ENCODE measurements at places on chromosomes 16 and 17. TPM values are rescaled to one million over a fixed set of nuclear protein-coding genes. Genes with fewer than 3 reads are reported as not detected.

GRCh38 chr17:72998343-72998742 is 94.1 kb downstream of the SLC39A11 start:
- no peak for DNase-seq

DNA sequence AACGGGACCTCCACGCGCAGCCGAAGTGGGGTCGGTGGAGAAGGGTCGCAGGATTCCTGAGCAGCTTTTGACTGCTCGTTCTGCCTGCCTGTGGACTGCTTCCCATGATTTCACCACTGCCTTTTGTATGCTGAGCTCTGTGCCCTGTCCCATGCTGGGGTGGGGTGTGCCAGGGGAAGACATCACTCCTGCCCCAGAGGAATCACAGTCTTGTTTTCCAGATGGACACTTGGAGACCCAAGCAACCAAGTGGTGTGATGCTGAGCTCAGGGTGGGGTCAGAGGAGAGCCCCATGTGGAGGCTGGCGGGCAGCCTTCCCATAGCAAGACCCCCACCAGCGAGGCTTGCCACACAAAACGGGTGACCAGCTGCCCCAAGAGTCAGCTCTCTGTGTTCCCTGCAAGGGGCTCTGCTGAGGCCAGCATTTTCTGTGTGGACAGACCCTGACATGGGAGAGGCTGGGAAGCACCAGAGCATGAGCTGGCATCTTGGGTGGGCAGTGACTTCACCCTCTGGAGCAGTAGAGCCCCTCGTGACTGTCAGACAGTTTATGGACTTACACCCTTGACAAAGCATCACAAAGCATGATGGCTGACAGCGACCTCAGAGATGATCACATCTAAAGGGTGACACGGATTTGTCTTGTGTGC is 111.9 kb downstream of the GNAO1 start:
- DNase-seq: no peak

DNA sequence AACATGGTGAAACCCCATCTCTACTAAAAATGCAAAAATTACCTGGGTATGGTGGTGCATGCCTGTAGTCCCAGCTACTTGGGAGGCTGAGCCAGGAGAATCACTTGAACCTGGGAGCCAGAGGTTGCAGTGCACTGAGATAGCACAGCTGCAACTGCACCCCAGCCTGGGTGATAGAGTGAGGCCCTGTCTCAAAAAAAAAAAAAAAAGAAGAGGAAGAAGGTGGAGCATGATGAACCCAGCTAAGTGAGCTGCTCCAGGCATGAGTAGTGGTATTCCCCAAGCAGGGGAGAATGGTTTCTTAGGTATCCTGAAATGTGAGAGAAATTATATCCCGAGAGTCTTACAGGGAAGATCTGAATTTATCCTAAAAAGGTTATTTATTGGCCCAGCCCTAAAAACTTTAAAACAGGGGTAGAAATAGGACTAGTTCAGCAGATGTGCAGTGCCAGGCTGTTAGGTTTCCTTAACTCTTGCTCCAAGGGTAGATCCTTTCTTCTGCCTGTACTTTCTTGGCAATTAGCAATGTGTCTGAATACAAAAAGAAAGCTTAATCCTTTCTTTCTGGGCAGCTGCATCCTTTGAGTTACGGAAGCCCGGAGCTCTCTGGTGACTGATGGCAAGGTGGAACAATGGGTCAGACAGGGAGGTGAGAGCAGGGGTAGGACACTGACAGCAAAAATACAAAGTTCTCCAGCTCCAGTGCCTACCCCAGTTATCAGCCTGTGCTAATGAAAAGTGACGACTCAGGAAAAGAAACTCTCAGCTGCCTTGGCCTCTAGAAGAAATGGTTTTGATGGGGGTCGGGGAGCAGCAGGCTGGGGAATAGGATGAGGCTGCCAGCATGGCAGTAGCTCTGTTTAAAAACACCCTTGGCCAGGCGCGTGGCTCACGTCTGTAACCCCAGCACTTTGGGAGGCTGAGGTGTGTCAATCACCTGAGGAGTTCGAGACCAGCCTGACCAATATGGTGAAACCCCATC is 36.5 kb upstream of the TOB1 start:
- no peak for DNase-seq

DNA sequence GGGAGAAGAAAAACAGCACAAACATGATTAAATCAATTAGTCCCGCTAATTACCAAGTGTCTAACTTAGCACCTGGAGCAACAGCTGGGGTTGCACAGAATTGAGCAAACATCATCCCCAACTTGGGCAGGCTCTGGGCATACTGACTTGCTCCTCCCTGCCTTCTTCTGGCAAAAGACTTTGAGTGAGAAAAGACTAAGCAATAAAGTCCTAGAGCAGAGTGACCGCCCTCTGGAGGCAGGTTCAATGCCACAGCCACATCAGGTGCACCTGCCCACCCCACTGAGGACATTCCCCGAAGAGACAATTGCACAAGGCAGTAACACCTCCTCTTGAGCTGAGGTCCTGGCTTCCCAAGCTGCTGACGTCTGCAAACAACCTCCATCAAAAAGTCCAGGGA is 358.3 kb downstream of the SOX9 start:
- DNase-seq: no peak

DNA sequence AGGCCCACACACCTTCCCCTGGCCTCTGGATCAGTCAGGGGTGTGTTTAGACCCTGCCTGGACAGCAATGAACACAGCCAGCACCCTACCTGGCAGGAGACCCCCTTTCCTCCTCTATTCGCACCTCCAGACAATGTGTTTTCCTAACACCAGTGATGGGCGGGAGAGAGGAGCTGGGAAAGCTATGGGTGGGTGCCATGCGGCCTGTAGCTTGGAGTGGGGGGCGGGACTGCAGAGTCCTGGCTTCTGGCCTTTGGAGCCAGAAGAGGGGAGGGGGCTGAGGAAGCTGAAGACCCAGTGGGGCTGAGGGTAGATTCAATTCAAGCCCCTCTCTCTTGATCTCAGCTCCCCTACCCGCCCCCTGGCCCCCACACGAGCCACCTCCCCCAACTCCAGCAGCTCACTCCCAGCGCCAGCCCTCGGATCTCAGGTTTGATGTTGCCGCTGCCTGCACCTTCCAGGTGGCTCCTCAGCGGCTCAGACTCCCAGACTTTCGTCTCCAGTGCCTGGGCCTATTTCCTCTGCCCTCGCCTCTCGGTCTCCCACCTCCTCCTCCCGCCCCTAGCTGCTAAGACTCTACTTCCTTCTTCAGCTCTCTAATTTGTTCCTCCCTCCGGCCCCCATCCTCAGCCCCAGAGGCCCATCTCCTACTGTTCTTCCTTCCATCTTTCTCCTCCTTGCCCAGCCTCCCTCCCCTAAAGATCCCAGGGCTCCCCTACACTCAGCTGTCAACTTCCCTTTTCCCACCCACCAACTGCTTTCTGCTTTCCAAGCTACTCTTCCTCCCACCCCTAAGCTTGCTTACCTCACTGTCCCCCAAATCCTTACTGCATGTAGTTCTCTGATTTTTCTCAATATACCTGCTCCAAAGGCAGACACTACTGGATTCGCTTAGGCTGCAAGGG is 6.8 kb upstream of the SP6 start:
- no peak for DNase-seq

DNA sequence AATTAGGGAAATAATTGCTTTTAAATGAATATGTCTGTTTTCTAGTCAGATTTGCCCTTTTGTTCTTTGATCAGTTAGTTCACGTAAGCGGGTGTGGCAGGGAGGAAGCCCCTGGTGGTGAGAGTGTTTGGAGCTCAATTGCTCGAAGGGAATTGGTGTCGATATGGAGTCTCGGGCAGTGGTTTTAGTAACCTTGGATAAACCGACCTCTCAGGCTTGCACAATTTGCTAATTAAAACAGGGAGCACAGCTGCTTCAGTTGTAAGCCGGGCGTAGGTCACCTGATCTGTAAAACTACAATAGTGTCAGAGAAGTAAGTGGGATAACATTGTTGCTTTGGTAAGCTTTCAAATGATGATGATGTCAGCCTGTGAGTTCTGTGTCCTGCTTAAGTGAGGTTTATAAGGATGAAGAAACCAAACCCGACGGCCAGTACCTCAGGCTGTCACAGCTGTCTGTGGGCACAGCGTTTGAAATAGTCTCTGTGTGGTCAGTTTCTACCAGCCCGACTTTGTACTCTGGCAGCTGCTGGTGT is 2.9 kb downstream of the ZNF750 start:
- DNase-seq: no peak

The G6PC1 gene
- polyA plus RNA-seq: 0.04 TPM

The IL21R gene
- not detected for polyA plus RNA-seq

The ENO3 gene
- 1,832 TPM for polyA plus RNA-seq

The KLHL10 gene
- 0.18 TPM for polyA plus RNA-seq

Measured in muscle of arm (tissue), 14 donors.